ENCODE measurements at places on chromosomes 4 and X. TPM values are rescaled to one million over a fixed set of nuclear protein-coding genes. Genes with fewer than 3 reads are reported as not detected.
A peak's percentile ranks its signal among the peaks of the same experiment; 100 is the strongest.

OPHN1 gene
- polyA plus RNA-seq = 7.1 TPM

SLC10A4 gene
- 0.20 TPM for polyA plus RNA-seq

BDH2 gene
- 90.6 TPM for polyA plus RNA-seq

NWD2 gene
- not detected for polyA plus RNA-seq

CLDN2 gene
- polyA plus RNA-seq = 0.70 TPM

RPGR gene
- polyA plus RNA-seq = 7.3 TPM

SPATA4 gene
- 0.22 TPM for polyA plus RNA-seq

VGLL1 gene
- polyA plus RNA-seq = not detected

LANCL3 gene
- 0.04 TPM for polyA plus RNA-seq

ATP2B3 gene
- polyA plus RNA-seq = 0.01 TPM

FAM149A gene
- polyA plus RNA-seq = 9.4 TPM

DNA sequence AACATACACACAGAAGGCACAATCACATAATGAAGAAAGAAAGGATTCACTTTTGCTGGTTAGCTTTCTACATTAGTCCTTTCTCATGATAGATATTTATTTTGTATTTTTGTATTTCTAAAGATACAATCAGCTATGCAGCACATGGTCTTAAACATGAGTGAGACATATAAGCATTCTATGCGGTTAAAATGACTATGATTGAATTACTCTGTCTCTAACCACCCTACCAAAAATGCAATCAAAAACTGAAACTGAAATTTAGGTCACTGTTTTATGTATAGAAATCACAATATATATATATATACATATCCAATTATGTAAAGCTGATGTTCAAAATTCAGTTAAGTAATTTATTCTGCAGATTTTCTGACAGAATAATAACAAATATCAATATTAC is 21.9 kb downstream of the CXXC4 start:
- no peak for DNase-seq

DNA sequence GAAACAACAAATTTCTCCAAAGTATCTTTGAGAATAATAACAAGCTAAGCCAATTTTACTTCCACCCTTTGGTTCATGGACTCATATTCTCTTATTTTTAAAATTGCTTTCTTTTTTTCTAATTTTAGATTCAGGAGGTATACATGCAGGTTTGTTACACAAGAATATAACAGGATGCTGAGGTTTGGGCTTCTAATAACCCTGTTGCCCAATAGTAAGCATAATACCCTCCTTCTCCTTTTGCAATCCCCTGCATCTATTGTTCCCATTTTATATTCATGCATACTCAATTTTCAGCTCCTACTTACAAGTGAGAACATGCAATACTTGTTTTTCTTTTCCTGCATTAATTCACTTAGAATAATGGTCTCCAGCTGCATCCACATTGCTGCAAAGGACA is 202.3 kb upstream of the FSTL5 start:
- no peak for DNase-seq

GRCh38 chrX:142978130-142978684 is 47.5 kb upstream of the SPANXN4 start:
- no peak for DNase-seq

- DNase-seq = peak; percentile 48
These were observed 151.8 kb downstream of the SLC7A11 start for GRCh38 chr4:138090150-138090917.

DNA sequence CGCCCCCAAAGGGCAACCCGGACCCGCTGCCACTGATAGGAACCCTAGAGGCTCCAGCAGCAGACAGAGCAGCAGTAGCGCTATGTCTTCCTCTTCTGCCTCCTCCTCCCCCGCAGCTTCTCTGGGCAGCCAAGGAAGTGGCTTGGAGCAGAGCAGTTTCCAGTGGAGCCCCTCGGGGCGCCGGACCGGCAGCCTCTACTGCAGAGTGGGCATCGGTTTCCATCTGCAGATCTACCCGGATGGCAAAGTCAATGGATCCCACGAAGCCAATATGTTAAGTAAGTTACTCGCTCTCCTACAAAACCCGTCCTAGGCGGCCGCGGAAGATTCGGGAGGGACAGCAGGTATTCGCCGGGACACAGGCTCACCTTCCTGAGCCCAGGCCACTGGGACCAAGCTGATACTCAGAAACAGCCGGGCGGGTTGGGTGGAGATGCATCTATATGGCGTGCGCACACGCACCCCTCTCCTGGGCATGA is 477 bp downstream of the FGF5 start:
- no peak for DNase-seq

- DNase-seq = no peak
These were observed 125.2 kb upstream of the USP9X start for GRCh38 chrX:40960041-40960440.

GRCh38 chr4:68693325-68694075 is 23.0 kb upstream of the UGT2B15 start:
- no peak for DNase-seq

DNA sequence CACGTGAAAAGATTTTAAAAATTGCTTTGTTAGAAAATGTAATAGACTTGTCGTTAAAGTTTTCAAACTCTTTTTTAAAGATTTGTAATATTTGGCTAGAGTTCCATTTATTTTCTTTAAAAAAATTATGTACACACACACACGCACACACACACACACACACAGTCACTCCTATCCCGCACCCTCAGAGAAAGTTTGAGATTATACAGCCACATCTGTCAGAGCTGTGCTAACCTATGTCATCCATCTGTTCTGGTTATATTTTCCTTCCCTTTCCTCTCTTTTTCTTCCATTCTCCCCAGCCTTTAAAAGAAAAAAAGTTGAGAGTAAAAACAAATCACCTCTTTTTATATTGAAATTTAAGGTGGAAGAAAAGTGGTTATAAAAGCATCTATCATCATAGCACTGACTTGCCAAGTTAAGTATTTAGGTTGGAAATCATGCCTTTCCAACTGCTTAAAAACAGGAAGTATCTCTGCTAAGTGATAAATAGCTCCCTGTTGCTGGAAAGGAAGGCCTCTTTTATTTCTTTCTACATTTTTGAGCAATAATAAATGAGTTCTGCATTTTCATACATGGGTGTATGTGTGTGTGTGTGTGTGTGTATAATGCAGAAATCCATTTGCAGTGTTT is 163.3 kb upstream of the SPRY1 start:
- no peak for DNase-seq

- DNase-seq = no peak
These were observed 228.8 kb upstream of the PGRMC2 start for GRCh38 chr4:128516301-128516969.

- DNase-seq = no peak
These were observed 49.6 kb downstream of the SLC2A9 start for GRCh38 chr4:9971711-9972110.
